Stimulated activated CD8-positive, alpha-beta memory T cell treated with anti-CD3 and anti-CD28 coated beads, Interleukin-7, amount 100 ng/mL, for 48 hours (primary cell): ENCODE measurements at places on chromosomes 5 and 9.

DNA sequence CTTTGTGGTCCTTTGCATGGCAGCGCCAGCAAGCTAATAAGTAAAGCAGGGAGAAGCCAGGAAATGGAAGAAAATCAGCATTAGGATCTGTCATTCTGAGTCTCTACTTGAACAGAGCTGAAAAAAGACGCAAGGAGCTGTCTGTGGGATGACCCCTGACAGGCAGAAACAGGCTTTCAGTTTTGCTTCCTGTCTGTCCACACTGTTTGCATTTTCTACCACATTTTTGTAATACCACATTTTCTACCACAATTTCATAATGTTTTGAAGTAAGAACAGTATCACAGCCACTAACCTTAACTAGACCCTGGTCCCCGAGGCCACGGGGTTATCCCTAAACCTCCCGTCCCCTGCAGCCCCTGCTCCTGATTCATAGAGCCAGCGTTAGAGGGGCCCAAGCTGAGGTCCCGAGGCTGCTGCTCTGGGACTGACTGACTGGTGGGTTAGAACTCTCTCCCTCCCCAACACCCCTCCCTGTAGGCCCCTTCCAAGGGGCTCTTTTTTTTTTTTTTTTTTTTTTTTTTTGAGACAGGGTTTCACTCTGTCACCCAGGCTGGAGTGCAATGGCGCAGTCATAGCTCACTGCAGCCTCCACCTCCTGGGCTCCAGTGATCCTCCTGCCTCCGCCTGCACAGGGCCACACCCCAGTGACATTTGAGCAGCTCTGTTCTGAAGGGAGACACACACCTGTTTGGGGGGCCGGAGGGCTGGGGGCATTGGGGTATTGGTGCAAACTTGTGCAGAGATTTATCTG is 4.0 kb upstream of the CLIC3 start:
- DNase-seq = no peak

GRCh38 chr9:78575081-78575480 is 278.2 kb downstream of the PSAT1 start:
- DNase-seq = no peak

DNA sequence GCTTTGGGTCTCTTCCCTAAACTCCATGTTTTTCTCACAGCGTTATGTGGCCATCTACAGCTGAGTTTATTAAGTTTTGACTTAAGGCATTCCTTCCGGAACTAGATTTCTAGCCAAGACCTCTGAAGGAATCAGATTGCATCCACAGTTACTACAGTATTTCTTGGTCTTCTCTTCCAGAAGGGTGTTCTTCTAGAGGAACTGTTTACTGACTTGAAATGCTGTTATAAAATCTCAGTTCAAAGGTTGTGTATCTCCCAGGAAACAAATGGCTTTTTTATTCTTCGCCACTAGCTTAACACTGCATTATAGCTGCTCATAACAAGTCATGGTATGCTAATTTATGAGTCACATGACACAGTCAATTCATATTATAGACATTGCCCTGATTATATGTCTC is 55.3 kb upstream of the RAD23B start:
- DNase-seq = no peak

DNA sequence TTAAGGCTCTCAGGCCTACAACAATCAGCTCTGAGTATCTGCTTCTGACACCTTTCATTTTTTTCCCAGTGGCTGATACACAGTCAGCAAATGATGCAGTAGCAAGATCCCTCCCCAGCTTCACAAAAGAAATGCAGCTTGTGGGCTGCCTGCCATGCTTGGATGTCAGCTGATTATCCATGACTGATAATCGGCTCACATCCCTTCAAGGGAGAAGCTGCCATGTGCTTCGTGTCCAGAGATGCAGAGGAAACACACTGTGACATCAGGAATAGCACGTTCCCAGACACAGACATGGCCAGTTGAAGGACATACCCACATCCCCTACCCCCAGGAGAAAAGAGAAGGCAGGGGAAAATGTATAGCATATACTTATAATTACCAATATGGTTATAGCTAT is 27.9 kb downstream of the TMEM215 start:
- no peak for DNase-seq

DNA sequence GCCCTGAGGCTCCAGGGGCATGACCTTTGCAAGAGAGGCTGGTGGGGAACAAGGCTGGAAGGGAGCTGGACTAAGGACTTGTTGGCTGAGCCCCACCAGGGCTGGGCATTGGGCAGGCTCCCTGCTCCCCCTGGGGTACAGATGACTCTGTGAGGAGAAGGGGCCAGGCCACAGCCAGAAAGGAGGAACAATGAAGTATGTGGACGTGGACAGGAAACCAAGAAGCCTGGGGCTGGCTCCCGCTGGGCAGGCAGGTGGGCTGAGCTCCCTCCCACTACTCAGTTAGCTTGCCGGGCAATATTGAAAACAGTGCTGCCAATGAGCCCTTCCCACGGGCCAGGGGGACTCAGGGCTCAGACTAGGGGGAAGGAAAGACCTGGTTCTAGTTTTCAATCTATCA is 66.1 kb upstream of the SPTLC1 start:
- no peak for DNase-seq

DNA sequence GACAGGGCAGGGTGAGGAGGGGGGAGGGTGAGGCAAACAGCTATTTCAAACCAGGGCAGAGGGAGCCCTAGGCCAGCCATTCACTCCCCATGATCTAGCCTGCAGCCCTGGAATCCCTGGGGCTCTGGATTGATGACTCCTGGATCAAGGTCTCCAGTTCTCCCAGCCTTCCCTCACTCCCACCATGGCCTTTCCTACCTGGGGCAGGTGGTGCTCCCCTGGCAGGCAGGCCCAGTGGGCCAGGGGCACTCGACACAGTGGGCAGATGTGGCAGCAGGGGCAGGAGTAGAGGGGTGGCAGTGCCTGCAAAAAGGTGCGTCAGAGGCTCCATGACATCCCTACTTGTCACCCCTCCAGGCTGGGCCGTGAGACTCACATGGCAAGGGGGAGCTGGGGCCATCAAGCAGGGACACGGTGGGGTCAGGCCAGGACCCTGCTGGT is 6.0 kb downstream of the KIF12 start:
- no peak for DNase-seq

DNA sequence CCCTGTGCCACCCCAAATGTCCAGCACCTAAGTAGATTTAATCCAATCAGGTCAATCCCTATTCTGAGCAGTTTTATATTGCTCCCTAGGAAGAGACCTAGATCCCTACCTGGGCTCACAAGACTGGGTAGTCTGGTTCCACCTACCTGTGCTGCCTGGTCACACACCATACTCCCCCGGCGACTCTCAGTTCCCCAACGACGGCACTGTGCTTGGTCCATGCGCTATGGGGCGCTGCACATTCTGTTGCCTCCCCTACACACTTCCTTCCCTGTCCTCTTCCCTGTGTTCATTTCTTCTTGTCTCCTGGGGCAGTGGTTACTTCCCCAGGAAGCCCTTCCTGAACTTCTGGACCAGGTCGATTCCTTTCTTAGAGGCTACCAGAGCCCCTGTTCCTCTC is 109.9 kb upstream of the IL12B start:
- DNase-seq = no peak

DNA sequence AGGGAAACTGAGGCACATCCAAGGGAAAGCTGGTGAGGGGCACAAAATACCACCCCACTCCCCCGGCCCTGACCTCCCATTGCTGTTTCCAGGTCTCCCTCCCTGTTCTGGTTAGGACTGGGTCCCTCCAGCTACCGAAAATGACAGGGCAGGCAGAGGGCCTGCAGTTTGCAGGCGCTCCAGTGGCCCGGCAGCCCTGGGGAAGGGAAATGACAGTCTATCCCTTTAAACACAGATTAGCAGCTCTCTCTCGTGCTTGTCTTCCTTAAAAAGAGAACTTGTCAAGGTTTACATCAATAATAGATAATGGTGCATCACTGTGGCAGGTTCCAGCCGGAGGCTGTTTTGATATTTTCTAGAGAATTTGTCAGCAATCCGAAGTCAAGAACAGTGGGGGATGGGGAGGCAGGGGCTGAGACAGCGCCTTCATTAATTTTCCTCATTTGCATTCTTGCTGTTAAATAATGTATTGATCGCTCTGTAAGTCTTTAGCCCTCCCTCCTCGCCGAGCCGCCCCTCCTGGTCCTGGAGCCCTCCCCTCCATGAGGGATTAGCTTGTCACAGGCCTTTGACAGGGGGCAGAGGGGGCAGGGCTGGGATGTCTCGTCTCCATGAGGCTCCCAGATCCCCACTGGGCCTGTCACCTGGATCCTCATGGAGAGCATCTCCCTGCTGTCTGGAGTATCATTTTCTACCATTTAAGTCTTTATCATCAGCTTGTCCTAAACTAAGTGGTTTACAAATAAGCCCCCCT is 45.0 kb upstream of the RAPGEF1 start:
- no peak for DNase-seq

DNA sequence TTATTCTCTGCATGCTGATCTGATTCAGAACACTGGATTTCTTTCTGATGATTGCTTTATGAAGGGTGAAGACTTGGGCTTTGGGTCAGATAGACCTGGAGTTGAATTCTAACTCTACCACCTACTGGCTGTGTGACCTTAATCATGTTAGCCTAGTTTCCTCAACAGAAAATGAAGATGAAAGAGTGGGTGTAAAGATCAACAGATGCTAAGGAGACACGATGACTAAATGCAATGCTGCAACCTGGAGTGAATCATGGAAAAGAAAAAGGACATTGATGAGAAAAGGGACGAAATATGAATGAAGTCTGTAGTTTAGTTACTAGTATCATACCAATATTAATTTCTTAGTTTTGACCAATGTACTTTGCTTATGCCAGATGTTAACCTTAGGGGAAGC is 27.8 kb upstream of the DENND1A start:
- no peak for DNase-seq

GRCh38 chr5:57243286-57244137 is 69.7 kb downstream of the GPBP1 start:
- no peak for DNase-seq

GRCh38 chr5:16596581-16596940 is 20.2 kb downstream of the RETREG1 start:
- DNase-seq = no peak

DNA sequence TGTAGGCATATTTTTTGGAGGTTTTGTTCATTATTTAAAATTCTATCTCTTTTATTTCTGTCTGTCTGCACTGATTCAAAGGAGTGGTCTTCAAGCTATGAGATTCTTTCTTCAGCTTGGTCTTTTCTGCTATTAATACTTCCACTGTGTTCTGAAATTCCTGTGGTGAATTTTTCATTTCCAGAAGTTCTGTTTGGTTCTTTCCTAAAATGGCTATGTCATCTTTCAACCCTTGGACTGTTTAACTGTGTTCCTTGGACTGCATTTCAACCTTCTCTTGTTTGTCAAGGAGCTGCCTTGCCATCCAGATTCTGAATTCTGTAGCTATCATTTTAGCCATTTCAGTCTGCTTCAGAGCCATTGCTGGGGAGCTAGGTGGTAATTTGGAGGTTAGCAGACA is 76.3 kb downstream of the CERT1 start:
- no peak for DNase-seq

- DNase-seq = no peak
Measured at GRCh38 chr9:78437806-78438205, 140.9 kb downstream of the PSAT1 start.

DNA sequence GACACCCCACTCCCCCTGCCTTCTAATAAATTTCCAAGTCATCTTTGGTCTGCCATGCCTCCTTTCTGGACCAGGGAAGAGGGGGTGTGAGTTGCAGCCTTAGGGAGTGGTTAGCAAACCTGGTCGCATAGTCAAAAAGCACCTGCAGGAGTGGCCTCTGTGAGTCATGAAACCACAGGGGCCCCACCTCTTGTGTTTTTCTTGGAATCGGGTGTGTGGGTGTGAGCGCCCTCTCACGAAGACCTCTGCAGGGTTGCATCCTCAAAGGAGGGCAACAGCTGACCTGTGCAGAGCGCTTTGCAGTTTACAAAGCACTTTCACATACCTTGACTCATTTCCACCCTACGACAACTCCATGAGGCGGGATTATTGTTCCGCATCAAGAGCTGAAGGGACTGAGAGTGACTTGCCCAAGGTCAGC is 36.8 kb upstream of the TEX48 start:
- peak; percentile 79 for DNase-seq

DNA sequence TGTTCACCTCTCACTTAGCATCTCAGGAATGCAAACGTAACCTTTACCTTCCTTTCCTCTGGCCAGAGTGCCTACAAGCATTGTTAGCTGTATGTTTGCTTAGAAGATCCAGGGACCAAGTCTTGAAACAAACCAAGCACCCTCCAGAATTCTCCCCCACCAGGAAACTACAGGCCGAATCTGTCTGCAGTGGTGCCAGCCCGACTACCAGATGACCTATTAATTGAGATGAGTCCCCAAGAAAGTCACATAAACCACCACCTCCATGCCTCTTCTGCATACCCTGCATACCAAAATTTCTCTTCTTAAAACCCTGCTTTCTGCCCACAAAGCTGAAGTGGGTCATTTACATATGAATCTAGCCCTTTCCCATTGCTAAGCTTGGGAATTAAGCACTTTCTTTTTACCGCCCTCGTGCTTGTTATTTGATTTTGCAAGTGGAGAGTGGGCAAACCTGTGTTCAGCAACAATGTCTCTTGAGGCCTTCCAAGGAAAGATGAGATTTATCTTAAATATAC is 1239.1 kb downstream of the CDH12 start:
- DNase-seq = no peak

DNA sequence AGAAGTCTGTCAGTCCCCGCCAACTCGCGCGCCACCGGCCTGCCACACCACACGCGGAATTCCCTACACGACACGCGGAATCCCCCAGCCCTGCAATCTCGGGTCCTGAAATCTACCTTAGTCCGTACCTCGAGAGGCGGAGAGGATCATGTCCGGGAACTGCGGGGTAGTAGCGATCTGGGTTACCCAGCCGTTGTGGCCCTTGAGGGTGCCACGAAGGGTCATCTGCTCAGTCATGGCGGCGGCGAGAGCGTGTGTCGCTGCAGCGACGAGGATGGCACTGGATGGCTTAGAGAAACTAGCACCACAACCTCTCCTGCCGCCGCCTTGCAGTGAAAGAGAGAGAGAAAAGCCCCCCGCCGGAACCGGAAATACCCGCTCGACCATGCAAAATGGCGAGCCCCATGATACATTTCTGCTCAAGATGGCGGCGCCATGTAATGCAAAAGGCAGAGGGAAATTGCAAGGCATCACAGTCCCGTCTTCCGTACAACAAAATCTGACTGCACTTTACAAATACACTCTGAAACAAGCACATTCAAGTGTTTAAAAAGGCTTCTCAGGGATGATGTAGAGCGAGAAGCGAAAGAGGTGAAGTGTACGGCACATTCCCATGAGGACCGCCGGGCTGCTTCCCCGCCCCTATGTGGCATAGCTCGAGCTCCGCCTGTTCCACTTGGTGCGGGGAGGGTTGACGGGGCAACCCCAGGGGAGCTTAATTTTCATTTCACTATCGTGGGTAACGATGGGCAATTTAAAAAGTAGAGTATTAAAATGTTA is at the start of gene RACK1:
RACK1 (minus strand) TSS at position 343 of the 780 bp plus-strand sequence; CDS start at position 237, 106 bp downstream.
- DNase-seq = peak; percentile 84

GRCh38 chr9:98255061-98255577 is 330 bp downstream of the TBC1D2 start:
- DNase-seq = no peak

DNA sequence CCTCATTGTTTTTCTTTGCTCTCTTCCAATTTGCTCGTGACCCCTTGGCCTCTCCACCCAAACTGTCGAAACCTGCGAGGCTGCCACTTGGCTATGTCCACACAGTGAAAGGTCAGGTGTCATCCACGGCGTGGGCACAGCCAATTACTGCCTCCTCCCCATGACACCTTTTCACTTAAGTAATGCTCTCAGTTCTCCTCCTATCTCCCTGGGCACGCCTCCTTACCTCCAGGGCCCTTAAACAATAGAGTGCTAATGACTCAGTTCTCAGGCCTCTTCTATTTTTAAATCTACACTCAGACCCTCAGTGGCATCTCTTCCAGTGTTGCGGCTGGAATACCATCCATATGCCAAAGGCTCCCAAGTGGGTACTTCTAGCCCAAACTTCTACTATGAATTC is 256.8 kb downstream of the ROR2 start:
- DNase-seq = no peak

- no peak for DNase-seq
Measured at GRCh38 chr5:56070851-56071465, 76.2 kb upstream of the IL6ST start.
